ENCODE measurements at places on chromosomes 3 and 15.

DNA sequence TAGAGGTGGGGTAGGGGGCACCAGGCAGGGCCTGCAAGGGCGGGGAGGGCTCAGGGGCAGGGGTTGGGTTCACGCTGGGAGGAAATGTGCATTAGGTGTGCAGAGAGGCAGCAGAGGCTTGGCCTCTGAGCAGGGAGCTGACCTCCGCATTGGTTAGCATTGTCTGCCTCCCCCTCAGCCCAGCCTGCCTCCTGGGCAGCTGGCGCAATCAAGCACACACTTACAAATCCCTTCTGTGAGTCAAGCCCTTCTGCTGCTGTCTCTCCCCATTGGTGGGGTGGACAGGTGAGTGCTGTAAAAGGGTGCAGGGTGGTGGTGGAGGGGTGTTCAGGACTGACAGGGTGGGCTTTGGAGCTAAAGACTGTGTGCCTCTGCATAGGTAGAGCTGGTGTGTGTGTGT is 9.3 kb downstream of the LOXL1 start:
- DNase-seq = no peak

DNA sequence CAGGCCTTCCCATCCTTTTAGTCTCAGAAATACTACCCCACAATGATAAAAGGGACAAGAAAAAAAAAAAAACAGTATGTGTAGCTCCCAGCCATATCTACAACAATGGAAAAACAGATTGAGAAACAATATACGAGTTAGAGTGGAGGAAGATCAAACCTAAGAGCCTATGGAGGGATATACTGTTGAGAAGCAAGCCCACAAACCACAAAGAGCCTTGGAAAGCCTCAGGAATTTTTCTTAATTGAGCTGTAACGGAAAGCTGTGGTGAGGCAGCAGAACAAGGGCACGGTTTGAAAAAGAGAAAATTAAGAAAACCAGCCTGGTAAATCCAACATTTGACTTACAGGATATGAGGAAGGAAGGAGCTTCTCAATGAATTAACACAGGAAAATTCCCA is 21.4 kb downstream of the KPNA1 start:
- peak; percentile 87 for DNase-seq

DNA sequence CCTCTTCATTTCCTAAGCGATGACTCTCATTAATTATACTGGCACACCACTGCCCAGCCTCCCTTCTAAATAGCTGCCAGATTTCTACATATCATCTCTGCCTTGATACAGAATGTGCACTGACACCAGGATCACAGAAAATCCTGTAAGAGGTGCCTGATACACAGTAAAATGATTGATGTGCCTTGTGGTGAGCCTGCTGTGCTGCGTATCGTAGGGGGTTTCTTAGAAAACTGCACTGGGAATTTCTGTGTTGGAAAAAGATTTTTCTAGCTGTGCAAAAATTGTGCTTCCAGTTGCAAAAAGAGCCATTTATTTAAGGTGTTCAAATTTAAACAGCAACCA is 3.0 kb upstream of the PLCH1 start:
- DNase-seq = no peak

DNA sequence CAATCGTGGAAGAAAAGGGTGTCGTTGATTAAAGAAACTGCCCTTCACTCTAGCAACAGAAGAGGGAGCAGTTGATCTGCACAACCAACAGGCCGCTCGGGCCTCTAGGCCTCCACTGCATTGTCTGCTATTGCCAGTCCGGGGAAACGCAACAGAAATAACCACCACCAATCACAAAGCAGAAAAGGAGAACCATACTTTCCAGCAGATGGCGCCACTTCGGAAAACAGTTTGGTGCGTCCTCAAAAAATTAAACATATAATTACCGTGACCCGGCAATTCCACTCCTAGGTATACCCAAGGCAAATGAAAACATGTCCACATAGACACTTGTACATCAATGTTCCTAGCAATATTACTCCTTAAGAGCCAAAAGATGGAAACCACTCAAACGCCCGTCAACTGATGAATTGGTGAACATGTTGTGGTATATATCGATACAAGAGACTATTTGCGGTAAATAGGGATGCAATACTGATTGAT is 154.1 kb downstream of the TJP1 start:
- peak; percentile 66 for DNase-seq

GRCh38 chr3:195441476-195441991 is 1.3 kb downstream of the ACAP2 start:
- DNase-seq = no peak

GRCh38 chr15:57398336-57398735 is 22.0 kb downstream of the CGNL1 start:
- DNase-seq = no peak

DNA sequence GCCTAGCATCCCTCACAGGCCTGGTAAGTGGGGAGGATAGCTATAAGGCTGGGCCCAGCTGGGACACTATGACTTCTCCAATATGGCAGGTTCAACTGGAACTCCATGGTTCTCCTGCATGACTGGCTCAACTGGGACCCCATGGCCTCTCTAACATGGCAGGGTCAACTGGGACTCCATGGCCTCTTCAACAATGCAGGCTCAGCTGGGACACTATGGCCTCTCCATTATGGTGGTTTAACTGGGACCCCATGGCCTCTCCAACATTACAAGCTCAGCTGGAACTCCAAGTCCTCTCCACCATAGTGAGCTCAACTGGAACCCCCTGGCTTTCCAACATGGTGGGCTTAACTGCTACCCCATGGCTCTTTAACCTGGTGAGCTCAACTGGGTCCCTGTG is 58.2 kb upstream of the SEC61A1 start:
- DNase-seq = no peak

GRCh38 chr3:185572183-185572582 is 13.9 kb upstream of the SENP2 start:
- no peak for DNase-seq

DNA sequence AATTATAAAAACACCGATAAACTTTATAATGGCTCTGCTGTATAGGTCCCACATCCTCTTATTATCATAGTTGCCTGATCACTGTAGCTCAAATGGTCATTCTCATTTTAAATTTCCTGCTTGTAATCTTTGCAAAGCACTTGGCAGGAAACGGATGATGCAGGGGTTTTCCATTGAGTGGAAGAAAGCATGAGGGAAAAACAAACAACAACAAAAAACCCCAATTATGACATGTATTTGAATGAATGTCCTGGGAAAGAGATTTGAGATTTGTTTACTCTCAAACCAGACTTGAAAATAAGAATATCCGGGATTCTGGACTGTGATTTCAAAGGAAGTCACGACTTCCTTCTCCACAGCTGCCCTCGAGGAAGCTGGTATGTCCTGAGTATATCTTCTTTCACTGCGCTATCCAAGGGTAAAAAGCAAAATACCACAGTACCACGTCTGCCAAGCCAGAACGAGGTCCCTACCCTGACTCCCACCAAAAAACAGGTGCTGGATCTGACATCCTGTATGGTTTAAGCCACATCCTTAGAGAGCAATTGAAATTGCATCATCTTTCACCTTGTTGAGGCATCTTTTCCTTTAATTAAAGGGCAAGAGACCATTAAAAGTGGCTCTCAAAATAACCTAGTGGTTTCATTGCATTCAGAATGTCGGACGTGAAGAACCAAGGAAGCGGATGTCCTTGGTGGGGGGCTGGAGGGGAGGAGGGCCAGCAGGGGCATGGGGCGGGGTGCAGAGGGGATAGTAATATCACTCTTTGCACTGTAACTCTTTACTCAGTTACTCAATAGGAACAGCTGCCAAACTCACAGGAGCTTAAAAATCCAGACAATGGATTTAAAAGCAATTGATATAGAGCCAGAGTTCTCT is 13.5 kb upstream of the TIPIN start:
- no peak for DNase-seq

DNA sequence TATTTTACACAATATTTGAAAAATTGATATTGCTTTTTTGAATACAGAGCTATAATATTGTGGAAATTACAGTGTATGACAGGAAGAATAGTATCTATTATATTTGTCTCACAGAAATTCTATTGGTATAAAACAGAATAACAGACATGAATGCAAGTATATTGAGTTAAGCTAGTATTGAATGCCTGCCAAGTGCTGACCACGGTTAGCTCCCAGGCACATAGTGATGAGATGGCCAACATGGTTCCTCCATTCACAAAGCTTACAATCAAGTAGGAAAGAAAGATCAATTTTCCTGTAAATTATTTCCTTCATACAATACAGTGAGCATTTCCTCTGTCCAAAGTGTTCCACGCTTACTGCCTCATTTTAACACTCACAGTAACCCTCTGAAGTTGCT is 67.6 kb downstream of the TP63 start:
- DNase-seq = no peak

- peak; percentile 9 for DNase-seq
Measured at GRCh38 chr15:83653639-83654378, at the start of gene ADAMTSL3. TSS of gene ADAMTSL3 (plus strand) at chr15:83654123. CDS start at chr15:83655762, 1,639 bp downstream.

All from astrocyte of the cerebellum (primary cell).